Renal cortical epithelial cell (primary cell): ENCODE measurements at places on chromosomes 16 and 17.

DNA sequence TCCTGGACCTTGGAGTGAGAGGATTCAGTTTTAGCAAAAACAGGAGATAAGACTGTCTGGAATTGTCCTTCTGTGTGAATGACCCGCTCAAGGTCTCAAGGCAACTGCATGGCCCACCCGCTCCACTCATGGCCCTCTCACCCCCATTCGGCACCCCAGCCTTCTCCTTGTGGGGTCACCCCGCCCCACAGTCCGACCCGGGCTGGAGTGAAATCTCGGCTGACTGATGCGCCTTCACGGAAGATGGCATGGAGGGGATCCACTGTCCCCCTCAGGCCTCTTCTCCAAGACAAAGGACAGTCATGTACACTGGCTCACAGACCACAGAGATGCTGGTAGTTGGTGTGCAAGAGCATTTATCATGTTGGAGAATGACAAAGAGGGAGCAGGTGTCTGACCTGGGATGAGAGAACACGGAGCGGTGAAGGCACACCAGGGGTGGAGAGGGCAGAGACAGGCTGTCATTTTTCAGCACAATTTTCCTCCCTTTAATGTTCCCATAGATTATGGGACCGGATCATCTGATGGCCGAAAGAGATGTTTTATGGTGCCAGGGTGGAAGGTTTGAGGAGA is 391.9 kb upstream of the TNRC6C start:
- no peak for DNase-seq

DNA sequence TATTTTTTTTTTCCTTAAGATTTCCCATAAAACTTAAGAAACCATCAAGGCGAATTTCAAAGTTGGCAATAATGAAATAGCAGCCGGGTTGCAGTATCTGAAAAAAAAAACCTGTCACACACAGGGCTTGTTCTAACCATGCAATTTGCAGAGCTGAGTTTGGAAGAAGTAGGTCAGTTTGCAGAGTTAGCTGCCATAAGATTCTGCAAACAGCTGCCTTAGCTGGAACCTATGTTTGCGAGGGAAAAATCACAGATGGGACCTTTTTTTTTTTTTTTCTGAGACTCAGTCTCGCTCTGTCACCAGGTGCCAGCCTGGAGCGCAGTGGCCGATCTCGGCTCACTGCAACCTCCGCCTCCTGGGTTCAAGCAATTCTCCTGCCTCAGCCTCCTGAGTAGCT is 98.5 kb upstream of the HS3ST4 start:
- DNase-seq, result no peak

DNA sequence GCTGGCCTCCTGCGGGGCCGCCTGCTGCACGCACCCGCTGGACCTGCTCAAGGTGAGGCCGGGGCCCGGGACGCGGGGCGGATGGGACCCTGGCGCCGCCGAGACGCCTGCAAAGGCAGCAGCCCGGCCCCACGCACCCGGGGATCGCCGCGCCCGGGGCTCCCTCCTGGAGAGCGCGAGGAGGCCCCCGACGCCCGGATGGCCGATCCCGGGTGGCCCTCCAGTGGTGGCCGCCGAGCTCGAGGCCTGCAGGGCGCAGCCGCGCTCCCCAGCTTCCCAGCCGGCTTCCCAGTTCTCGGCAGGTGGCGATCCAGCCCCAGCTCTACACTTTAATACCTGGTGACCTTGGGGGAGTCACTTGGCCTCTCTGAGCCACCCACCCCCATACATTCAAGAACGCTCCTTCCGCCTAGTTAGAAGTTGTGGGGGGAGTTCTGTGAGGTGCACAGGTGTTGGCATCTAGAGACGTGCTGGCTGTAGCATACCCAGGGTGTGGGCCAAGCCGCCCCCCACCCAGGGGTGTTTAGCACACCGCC is 452 bp downstream of the SLC25A10 start:
- DNase-seq, result no peak

DNA sequence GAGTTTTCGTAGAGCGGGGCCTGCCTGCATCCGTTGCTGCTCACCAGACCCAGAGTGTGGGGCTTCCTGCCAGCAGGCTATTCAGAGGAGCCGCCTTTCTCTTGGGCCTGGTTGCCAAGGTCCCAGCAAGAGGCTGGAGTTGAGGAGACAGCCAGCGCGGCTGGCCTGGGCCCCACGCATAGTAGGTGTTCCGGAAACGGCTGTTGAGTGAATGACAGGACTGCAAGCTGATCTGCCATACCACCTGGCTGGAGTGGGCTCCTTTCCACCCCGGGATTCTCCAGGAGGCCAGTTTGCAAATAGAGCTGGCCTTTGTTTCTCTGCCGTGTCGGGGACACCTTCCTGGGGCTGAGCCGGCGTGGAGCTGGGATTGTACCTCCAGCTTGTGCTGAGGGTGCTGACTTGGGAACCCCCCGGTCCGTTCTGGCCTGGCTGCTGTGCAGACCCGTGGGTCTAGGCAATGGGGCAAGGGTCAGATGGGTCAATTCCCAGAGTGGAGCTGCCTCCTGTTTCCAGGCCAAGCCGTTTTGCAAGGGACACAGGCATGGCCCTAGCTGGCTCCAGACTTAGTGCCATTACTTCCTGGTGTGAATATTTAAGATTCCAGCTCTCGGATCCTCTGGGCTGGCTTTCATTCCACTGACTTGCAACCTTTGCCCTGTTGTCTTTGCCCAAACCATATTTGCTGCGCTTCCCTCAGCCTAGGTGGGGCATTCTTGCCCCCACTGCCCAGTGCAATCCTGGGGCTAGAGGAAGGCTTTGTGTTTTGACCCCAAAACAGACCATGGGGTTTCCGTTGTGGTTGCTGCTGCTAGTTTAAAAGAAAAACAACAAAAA is 68.8 kb downstream of the CMIP start:
- peak; percentile 45 for DNase-seq

DNA sequence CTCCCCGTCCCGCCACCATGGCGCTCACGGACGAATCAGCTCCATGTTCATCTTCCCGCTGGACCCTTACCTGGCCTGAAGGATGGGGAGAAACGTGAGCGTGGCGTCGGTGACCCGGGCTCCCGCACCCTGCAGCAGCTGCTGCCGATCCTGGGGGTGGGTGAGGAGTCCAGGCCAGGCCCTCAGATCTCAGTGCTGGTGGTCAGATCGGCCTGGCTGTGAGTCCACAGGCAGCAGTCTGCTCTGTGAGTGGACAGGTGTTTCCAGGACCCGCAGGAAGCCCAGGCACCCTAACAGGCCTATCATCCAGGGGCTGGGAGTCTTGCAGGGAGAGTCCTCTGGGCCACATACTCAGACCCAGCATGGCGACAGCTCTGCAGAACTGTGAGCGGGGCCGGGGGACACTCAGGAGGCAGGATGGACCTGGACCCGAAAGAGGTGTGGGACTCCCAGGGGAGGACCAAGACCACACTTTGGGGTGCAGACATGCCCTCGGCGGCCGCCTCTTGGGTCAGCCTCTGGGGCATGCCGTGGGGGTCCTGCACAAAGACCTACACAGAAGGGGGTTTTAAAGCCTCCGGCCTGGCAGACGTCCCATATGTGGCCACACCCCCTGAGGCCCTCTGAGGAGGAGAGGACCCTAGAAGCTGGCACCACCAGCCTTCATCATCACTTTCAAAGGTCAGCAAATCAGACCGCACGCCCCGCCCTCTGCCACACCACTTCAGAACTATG is 27.2 kb upstream of the ZNF469 start:
- no peak for DNase-seq

DNA sequence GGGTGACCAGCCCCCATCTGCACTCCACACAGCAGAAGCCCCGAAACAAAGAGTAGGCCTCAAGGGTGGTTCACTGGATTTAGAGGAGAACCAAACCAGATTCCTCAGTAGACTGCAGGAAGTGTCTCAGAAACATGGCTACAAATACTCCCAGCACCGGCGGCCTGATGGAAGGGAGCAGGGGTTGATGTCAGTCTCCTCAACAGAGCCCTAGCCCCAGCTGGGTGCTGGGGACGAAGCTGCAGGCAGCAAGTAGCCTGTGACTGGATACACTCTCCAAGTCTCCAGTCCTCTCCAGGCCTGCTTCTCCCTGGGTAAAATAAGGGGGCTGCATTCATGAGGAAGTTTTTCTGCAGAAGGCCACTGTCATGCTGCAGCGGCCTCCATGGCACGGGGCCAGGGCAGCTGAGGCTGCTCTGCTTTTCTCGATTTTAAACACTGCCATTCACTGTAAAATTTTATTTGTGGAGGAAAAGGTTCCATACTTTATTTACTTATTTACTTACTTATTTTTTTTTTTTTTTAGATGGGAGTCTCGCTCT is 36.7 kb upstream of the SREBF1 start:
- no peak for DNase-seq

DNA sequence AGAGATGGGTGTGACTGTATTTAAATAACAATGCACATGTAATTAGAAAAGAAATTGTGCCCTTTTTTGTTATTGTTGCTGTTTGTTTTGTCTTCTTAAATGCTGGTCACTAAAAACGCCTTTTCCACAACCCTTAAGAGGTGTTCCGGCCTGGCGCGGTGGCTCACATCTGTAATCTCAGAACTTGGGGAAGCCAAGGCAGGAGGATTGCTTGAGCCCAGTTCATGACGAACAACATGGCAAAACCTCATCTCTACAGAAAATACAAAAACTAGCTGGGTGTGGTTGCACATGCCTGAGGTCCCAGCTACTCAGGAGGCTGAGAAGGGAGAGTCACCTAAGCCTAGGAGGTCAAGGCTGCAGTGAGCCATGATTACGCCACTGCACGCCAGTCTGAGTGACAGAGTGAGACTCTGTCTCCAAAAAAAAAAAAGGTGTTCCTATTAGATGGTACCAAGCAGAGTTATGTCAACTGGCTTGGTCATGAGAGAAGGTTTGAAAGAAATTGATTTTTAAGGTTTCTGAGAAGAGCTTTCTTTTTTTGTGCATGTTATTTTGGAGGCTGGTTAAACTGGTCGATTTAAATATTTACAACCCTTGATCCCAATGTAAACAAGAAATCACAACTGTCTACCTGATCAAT is 23.5 kb upstream of the RFFL start:
- DNase-seq, result no peak

- no peak for DNase-seq
Observed at GRCh38 chr16:24275413-24275812, 19.3 kb downstream of the CACNG3 start.

DNA sequence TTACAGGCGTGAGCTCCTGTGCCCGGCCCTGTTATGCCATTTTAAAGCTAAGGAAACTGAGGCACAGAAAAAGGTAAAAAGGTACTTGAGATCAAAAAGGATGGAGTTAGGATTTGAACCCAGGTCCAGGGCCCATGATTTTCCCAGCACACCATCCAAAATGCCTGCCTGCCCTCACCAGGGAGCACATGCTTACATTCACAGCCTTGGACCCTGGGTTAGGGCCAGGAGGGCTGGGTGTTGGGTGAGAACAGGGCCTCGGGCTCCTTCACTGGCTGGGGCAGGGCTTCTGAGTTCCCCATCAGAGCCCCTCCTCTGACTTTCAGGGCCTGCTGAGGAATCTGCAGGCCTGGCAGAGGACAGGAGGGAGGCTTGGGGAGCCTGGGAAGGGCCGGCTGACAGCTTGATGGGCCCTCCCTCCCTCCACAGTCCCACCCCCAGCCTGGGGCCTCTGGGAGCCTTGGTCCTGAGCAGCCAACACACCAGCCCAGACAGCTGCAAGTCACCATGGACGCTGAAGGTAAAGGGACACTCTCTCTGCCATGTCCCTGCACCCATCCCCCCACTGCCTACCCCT is at the start of gene QPRT:
Gene QPRT (plus strand): TSS at position 490 of the 577 bp plus-strand sequence. CDS start 18 bp downstream, at position 508.
- DNase-seq, result peak; percentile 62

DNA sequence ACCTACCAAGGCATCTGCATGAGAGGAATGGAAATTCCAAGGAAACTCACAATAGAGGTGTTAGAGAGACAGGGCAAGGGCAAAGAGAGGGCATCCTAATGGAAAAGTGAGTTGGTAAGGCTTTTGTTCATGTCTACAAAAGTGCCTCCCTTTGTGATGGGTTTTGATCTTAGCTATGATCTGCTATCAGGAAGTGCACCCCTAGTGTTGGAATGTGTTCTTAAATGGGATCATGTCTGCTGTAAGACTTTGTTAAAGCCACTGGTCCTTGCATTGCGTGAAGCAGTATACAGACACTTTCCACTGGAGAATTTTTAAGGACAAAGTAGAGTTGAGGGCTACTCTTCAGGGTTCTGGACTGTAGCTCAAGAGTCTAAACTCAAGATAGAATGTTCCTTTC is 92.0 kb downstream of the MAP2K6 start:
- peak; percentile 24 for DNase-seq

GRCh38 chr16:27764869-27765675 is 215.1 kb downstream of the KATNIP start:
- no peak for DNase-seq

GRCh38 chr17:40986920-40987319 is 2.8 kb upstream of the KRT40 start:
- DNase-seq, result no peak

GRCh38 chr16:64151990-64152767 is 969.7 kb downstream of the CDH11 start:
- peak; percentile 15 for DNase-seq

- no peak for DNase-seq
Observed at GRCh38 chr17:71334048-71334751, 786.6 kb upstream of the SOX9 start.

GRCh38 chr16:24141466-24141865 is 114.7 kb upstream of the CACNG3 start:
- no peak for DNase-seq

DNA sequence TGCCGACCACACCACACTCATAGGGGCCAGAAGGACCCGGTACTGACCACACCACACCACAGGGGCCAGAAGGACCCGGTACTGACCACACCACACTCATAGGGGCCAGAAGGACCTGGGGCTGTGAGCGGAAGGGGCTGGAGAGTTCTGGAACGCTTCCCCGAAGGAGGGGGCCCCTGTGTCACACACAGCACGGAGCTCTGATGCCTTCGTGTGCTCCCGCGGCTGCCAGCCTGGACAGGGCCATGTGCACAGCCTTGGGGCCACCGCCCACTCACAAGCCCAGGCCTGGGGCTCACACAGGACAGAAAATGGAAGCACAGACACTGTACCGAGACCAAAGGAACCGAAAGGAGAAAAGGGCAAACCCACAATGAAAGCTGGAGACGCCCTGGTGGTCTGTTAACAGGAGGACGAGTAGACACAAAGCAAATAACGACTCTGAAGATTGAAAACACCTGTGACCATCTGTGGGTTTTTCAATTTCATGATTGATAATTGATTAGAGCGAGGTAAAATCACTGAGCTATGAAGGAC is 106.5 kb upstream of the METRNL start:
- DNase-seq, result no peak

GRCh38 chr17:74591503-74591902 is 580 bp downstream of the CD300LD start:
- DNase-seq, result no peak

DNA sequence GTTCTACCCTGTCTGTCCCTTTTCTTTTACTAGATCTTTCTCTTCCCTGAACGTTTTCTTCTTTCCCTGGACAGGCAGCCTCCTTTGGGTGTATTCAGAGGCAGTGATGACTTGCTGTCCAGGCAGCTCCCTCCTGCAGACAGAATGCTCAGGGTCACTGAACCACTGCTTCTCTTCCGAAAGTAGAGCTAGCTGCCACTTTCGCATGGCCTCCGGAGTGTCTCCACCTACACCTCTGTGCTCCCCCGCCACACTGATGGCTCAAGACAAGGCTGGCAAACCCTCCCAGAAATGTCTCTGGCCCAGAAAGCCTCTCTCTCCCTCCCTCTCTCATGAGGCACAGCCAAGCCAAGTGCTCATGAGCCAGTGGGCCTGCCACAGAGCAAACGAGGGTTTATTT is 207.8 kb downstream of the CDRT15L2 start:
- no peak for DNase-seq

GRCh38 chr16:10191096-10191495 is 8.9 kb upstream of the GRIN2A start:
- DNase-seq, result no peak
